ENCODE measurements at places on chromosomes 6 and 20.

- H3K4me3 ChIP-seq, result no peak overlapping the region
- no peaks in the 10 kb centered on the region for H3K27me3 ChIP-seq
- H3K27ac ChIP-seq, result no peak overlapping the region
- H3K4me1 ChIP-seq, result no peaks in the 10 kb centered on the region
- H3K36me3 ChIP-seq, result no peaks in the 10 kb centered on the region
Measured at GRCh38 chr6:100182313-100182712, 188.3 kb upstream of the MCHR2 start.

- H3K36me3 ChIP-seq, result no peaks in the 10 kb centered on the region
- H3K4me1 ChIP-seq, result no peaks in the 10 kb centered on the region
- no peak for ATAC-seq
- H3K27ac ChIP-seq, result no peak overlapping the region
- no peak overlapping the region for H3K4me3 ChIP-seq
Measured at GRCh38 chr6:118871331-118871730, 22.6 kb upstream of the ASF1A start.

DNA sequence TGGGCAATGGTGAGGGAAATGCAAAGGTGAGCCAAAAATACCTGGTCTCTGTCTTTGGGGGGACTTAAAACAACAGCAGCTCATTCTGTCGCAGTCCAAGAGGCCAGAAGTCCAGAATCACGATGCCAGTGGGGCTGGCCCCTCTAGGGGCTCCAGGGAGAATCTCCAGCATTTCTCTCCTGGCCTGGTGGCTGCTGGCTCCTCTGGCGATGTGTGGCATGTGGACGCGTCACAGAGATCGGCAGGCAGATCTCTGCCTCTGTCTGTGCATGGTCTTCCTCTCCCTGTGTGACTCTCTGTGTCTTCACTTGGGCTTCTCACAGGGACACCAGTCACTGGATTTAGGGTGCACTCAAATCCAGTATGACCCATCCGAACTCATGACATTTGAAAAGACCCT lies 14.0 kb upstream of the PMEPA1 start:
- H3K4me3 ChIP-seq, result no peak overlapping the region
- no peaks in the 10 kb centered on the region for H3K36me3 ChIP-seq
- H3K4me1 ChIP-seq, result no peaks in the 10 kb centered on the region

DNA sequence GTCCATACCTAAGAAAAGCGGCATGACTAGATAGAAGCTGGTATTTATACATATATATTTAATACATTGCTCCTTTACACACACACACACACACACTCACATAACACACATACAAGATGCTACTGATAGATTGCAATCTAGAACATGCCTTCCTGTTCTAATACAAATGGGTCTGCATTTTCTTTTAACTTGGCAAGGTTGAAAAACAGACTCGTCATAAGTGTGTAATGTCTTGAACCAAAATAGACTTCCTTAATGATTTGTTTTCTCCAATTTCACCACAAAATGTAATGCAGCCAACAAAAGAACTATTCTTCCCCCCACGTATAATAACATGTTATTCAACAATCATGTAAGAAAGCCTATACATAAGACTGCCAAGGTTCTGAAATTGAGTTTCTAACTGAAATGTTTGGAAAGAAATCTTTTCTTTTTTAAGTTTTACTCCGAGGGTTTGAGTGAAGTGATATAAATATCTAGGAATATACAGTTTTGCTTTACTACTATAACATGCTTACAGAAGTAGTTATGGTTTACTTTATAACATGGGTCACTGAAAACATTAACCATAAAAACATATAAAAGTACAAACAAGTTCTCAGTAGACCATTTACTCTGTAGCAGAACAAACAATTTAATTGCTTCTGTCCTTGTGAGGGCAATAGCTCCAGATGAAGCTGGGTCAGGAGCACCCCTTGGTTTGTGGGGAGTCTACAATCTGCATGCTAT lies 207.5 kb downstream of the FOXC1 start:
- H3K4me3 ChIP-seq, result no peak overlapping the region
- peaks cover 15% of the 10 kb centered on the region for H3K4me1 ChIP-seq

DNA sequence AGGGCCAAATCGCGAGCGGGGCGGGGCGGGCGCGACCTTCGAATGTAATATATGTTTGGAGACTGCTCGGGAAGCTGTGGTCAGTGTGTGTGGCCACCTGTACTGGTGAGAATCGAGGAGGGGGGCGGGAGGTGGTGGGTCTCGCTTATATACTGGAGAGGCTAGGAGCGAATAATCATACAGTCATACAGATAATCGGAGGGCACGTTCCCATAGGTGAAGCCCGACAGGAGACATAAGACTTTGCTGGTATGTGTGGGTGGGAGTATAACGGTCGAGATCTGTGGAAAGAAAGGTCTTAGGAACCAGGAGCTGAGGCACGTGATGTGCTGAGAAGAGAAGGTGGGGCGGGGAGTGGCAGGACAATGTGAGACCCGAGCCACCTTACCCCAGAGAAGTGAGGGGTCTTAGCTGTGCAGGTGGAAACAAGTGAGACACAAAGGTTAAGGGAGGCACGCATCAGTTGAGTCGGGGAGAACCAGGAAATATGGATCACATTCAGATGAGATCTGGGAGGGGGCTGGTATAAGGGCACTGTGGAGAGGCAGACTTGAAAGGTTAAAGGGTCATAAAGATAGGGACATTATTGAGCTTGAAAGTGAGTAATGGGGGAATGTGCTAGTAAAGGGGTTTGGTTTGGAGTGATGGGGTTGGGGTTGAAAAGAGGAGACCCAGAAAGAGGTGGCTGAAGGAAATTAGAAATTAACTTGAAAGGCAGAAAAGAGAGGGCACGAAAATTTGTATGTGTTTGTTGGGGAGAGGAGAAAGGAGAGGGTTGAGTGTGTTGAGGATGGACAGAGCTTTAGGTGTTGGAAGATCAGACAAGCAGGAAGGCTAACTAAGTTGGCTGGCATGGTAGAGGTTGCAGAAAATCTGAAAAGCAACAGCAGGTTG lies 589 bp downstream of the RNF5 start:
- H3K36me3 ChIP-seq, result no peaks in the 10 kb centered on the region
- peak overlapping the region; percentile 89 for H3K27ac ChIP-seq
- no peaks in the 10 kb centered on the region for H3K27me3 ChIP-seq
- peak overlapping the region; percentile 62 for H3K4me3 ChIP-seq
- no peak for ATAC-seq

GRCh38 chr6:143731789-143732188 lies 54.0 kb downstream of the PHACTR2 start:
- ATAC-seq, result no peak
- H3K27ac ChIP-seq, result no peak overlapping the region
- no peaks in the 10 kb centered on the region for H3K36me3 ChIP-seq

- H3K4me3 ChIP-seq, result no peak overlapping the region
- H3K27ac ChIP-seq, result no peak overlapping the region
- H3K4me1 ChIP-seq, result peaks cover 74% of the 10 kb centered on the region
- no peak for ATAC-seq
- H3K36me3 ChIP-seq, result no peaks in the 10 kb centered on the region
- H3K27me3 ChIP-seq, result no peaks in the 10 kb centered on the region
Measured at GRCh38 chr6:128505603-128506002, 14.8 kb downstream of the PTPRK start.

- H3K27ac ChIP-seq, result peak overlapping the region; percentile 73
- peak; percentile 43 for ATAC-seq
- no peak overlapping the region for H3K4me3 ChIP-seq
- H3K4me1 ChIP-seq, result peaks cover 100% of the 10 kb centered on the region
Measured at GRCh38 chr20:57685146-57685758, 24.6 kb downstream of the PMEPA1 start.

DNA sequence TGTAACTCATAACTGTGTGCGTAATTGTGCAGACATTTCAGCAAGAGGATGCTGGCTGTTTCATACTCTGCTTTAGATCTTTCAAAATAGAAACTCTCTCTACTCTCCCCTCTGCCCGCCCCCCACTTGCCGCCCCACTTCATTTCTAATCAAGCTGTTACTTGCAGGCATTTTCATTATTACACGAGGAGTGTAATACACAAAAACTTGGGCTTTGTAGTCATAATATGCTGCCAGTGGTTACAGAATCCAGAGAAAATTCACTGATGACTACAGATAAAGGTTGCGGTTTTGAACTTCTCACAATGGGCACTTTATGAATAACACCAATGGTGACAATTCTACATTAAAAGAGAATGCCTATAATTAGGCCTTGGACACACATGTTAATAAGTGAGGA lies 194.0 kb upstream of the POU3F2 start:
- no peaks in the 10 kb centered on the region for H3K4me1 ChIP-seq
- no peak overlapping the region for H3K27ac ChIP-seq
- H3K36me3 ChIP-seq, result no peaks in the 10 kb centered on the region
- ATAC-seq, result no peak
- no peak overlapping the region for H3K4me3 ChIP-seq

DNA sequence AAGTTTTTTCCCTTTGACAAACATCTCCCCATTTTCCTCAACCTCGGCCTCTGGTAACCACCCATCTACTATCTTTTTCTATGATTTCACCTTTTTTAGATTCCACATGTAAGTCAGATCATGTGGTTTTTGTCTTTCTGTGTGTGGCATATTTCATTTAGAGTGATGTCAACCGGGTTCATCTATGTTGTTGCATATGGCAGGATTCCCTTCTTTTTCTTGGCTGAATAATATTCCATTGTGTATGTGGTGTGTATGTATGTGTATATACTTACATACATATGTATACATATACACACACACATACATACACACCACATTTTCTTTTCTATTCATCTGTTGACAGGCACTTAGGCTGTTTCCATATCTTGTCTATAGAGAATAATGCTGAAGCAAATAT lies 22.2 kb upstream of the PHIP start:
- H3K36me3 ChIP-seq, result no peaks in the 10 kb centered on the region
- no peak overlapping the region for H3K4me3 ChIP-seq
- no peak for ATAC-seq
- H3K27ac ChIP-seq, result no peak overlapping the region
- no peaks in the 10 kb centered on the region for H3K4me1 ChIP-seq
- no peaks in the 10 kb centered on the region for H3K27me3 ChIP-seq

GRCh38 chr6:43747784-43748183 lies 22.2 kb upstream of the VEGFA start:
- H3K27ac ChIP-seq, result no peak overlapping the region
- no peak overlapping the region for H3K4me3 ChIP-seq
- H3K36me3 ChIP-seq, result no peaks in the 10 kb centered on the region
- peaks cover 9% of the 10 kb centered on the region for H3K4me1 ChIP-seq

GRCh38 chr20:7137395-7138151 lies 370.1 kb downstream of the BMP2 start:
- H3K4me1 ChIP-seq, result no peaks in the 10 kb centered on the region
- H3K4me3 ChIP-seq, result no peak overlapping the region
- no peak for ATAC-seq
- H3K27me3 ChIP-seq, result no peaks in the 10 kb centered on the region
- no peak overlapping the region for H3K27ac ChIP-seq

- peak overlapping the region; percentile 97 for H3K27ac ChIP-seq
- peak overlapping the region; percentile 73 for H3K4me3 ChIP-seq
- peaks cover 26% of the 10 kb centered on the region for H3K36me3 ChIP-seq
- ATAC-seq, result no peak
- H3K4me1 ChIP-seq, result peaks cover 12% of the 10 kb centered on the region
- H3K27me3 ChIP-seq, result no peaks in the 10 kb centered on the region
Measured at GRCh38 chr6:43628393-43629103, 516 bp downstream of the GTPBP2 start.

GRCh38 chr20:35311409-35311808 lies 19.2 kb upstream of the FAM83C start:
- no peak overlapping the region for H3K27ac ChIP-seq
- no peak for ATAC-seq
- H3K27me3 ChIP-seq, result no peaks in the 10 kb centered on the region
- peaks cover 45% of the 10 kb centered on the region for H3K36me3 ChIP-seq
- H3K4me1 ChIP-seq, result peaks cover 10% of the 10 kb centered on the region

GRCh38 chr6:90131614-90132423 lies 164.8 kb downstream of the BACH2 start:
- ATAC-seq, result peak; percentile 34
- H3K36me3 ChIP-seq, result no peaks in the 10 kb centered on the region
- H3K4me1 ChIP-seq, result peaks cover 6% of the 10 kb centered on the region
- no peak overlapping the region for H3K27ac ChIP-seq
- H3K4me3 ChIP-seq, result no peak overlapping the region
- no peaks in the 10 kb centered on the region for H3K27me3 ChIP-seq

- H3K27me3 ChIP-seq, result peaks cover 3% of the 10 kb centered on the region
- H3K4me3 ChIP-seq, result no peak overlapping the region
- H3K27ac ChIP-seq, result no peak overlapping the region
- H3K4me1 ChIP-seq, result no peaks in the 10 kb centered on the region
- H3K36me3 ChIP-seq, result no peaks in the 10 kb centered on the region
- no peak for ATAC-seq
Measured at GRCh38 chr6:24140591-24140990, 14.6 kb downstream of the NRSN1 start.

- peak; percentile 84 for ATAC-seq
- H3K4me3 ChIP-seq, result no peak overlapping the region
Measured at GRCh38 chr6:118187568-118188164, 280.6 kb downstream of the SLC35F1 start.

DNA sequence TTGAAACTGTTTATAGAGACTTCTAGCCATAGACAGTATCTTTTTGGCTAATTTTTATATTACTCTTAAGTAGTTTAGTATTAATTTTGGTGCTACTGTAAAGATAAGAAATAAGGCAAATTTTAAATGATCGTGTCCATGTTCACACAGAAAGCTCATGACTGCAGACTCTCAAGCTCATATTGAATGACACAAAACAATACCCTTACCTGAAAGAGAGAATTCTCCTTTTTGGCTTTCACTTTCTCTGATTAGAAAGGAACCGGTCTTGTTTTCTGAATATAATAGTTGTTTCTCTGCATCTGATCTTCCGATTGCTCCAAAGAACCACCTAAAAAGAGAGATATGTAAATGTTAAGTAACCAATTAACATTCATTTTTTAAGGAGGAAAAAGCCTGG lies 57.0 kb downstream of the FRK start:
- H3K36me3 ChIP-seq, result no peaks in the 10 kb centered on the region

DNA sequence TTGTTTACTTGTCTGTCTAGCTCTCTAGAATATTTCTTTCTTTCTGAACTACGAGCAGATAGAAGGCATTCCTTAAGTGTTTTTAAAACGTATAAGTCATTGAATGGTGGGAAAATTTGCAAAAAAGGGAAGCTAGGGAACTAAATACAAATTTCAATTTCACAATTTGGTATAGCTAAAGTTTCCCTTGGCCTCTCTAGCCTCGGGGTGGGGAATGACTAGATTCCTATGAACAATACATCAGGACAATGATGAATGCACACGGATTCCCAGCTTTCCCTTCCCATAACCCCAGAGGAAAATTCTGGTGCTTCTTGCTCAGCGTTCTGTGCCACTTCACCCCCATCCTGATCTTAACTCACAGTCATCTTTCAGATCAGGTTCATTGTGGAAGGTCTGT lies 113.3 kb upstream of the ASF1A start:
- ATAC-seq, result no peak
- H3K4me3 ChIP-seq, result no peak overlapping the region
- H3K36me3 ChIP-seq, result no peaks in the 10 kb centered on the region
- no peak overlapping the region for H3K27ac ChIP-seq

- H3K36me3 ChIP-seq, result no peaks in the 10 kb centered on the region
- peak overlapping the region; percentile 81 for H3K27ac ChIP-seq
- H3K27me3 ChIP-seq, result no peaks in the 10 kb centered on the region
- H3K4me3 ChIP-seq, result no peak overlapping the region
Measured at GRCh38 chr6:148513145-148514071, 170.8 kb downstream of the SASH1 start.
